ENCODE measurements at places on chromosomes 13 and 19.
A peak's percentile ranks its signal among the peaks of the same experiment; 100 is the strongest.

DNA sequence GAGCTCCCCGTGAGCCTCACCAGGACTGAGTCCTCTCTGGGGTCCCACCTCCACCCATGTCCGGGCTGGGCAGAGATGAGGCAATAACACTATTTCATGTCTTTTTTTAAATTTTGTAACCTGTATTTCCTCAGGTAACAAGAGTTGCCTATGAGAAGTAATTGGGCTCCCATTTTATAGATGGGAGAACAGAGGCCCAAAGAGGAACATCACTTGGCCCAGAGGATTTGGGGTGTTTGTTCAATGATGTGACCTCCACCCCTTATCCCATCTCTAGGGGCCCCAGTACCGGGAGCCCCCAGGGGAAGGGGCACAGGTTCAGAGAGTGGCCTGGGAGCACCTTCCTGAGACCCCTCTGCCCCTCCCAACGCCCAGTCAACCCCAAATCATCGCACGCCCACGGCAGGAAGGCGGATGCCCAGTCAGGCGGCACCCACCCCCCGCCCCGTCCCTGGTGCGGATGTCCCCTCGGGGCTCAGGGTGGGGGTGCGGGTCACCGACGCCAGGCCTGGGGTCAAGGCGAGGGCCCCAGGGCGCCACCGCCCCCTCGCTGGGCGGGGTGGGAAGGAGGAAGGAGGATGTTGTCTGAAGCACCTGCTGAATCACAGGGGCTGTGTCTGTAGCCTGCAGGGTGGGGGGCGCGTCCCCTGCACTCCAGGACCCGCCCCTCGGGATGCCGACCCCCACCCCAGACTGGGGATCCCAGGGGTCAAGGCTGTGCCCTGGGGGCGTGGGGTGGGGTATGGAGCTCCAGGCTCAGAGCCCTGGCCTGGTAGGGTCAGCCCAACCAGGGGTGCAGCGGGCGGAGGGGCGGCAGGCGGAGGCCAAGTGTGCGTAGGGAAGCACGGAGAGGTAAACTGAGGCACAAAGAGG lies 9.0 kb upstream of the CIRBP start:
- DNase-seq, result no peak

DNA sequence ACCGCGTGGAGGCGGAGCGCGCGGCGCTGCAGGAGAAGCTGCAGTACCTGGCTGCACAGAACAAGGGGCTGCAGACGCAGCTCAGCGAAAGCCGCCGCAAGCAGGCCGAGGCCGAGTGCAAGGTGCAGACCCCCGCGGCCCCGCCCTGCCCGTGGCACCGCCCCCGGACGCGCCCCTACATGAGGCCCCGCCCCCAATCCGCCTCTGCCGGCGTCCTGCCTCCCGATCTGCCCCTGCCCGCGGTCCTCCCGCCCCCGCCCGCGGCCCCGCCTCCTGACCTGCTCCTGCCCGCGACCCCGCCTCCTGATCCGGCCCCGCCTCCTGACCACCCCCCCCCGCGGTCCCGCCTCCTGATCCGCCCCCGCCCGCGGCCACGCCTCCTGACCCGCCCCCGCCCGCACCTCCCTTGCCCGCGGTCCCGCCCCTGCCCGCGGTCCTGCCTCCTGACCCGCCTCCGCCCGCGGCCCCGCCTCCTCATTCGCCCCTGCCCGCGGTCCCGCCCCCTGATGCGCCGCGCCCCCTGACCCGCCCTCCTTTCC lies 11.7 kb downstream of the PRR36 start:
- peak; percentile 76 for DNase-seq

GRCh38 chr19:2770055-2771013 lies 12.7 kb downstream of the SGTA start:
- peak; percentile 61 for DNase-seq

GRCh38 chr13:26873386-26873698 lies 112.8 kb upstream of the GPR12 start:
- no peak for DNase-seq

- DNase-seq, result no peak
These were observed 109.2 kb upstream of the USP29 start for GRCh38 chr19:57010541-57010940.

- DNase-seq, result peak; percentile 31
These were observed 85.4 kb upstream of the GPR183 start for GRCh38 chr13:99392470-99393135.

DNA sequence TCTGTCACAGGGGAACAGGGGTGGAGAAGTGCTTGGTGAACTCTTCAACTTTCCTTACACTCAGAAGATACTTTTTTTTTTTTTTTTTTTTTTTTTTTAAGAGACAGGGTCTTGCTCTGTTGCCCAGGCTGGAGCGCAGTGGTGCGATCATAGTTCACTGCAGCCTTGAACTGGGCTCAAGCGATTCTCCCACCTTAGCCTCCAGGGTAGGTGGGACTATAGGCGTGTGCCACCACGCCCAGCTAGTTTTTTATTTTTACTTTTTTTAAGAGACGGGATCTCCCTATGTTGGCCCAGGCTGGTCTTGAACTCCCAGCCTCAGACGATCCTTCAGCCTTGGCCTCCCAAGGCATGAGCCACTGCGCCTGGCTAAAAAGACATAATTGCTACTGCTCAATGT lies 11.5 kb downstream of the CEBPG start:
- DNase-seq, result no peak
